Cerebellum (tissue), 4 donors: ENCODE measurements at places on chromosomes 3 and 15.

DNA sequence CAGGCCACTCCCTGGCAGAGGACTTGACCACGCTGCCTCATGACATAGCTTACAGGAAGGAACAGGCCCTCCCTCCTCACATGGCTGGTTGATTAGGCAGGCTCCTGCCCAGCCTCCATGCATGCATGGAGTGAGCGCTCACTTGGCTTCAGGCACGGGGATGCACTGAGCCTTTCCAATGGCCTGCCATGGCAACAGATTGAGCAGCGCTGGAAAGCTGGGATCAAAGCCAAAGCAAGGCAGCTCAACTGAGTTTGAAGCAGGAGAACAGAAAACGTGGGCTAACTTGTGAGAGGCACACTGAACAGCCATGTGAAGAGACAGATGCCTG, 5.9 kb upstream of the GRAMD2A start:
- DNase-seq = peak; percentile 97

DNA sequence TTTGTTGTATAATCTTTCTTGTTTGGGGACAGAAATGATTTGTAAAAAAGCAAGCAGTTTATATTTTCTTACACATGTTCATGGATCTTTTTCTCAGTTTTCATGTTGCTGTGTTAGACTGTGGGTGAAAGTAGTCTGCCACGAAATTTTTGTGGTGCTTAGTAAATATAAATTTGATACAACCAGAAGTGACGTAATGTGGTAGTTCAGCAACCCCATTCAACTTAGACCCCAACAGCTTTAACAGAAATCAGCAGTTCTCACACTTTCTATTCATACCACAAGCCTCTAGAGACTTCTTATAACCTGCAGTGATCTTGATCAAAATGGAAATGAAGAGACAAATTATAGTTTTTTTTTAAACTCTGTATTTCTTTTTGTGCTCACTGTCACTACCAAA, 120.2 kb upstream of the IGSF10 start:
- DNase-seq = no peak

- DNase-seq = no peak
Measured at GRCh38 chr3:183541738-183542137, 13.8 kb downstream of the KLHL6 start.

DNA sequence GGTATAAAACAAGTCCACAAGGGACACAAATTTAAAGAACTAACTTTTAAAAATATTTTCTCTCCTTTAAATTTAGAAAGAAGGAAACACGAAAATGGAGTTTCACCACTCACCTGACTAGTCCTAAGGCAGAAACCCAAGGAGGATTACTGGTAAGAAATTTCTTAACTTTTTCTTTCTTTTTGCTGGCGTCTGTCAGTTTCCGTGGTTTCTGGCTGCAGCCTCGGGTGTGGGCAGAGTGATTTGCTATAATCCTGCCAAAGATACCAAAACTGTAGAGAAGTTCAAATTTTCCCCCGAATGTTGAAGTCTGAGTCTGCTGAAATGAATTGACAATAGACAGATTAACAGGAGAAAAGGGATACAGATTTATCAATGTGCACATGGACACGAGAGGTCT, 843.6 kb upstream of the ALCAM start:
- no peak for DNase-seq

- no peak for DNase-seq
Measured at GRCh38 chr3:10949197-10949596, 43.4 kb upstream of the SLC6A1 start.

DNA sequence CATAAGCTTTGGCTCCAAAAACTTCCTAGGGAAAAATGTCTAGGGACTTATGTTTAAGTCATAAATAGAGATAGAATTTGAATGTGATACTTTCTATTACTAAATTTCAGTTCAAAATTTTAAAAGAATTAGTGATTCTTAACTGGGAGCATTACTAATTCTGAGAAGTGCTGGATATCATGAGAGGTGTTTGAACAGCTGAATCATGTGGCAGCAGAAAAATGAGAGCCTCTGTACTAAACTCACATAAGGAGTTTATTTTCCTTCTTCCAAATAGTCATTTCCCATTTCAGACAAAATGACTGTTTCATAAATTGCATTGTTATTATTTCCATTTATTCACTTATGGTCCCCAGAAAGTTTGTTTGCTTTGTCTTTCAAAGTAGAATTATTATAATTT, 62.7 kb downstream of the SLMAP start:
- no peak for DNase-seq

- DNase-seq = no peak
Measured at GRCh38 chr15:59686389-59686788, 2.7 kb downstream of the BNIP2 start.

DNA sequence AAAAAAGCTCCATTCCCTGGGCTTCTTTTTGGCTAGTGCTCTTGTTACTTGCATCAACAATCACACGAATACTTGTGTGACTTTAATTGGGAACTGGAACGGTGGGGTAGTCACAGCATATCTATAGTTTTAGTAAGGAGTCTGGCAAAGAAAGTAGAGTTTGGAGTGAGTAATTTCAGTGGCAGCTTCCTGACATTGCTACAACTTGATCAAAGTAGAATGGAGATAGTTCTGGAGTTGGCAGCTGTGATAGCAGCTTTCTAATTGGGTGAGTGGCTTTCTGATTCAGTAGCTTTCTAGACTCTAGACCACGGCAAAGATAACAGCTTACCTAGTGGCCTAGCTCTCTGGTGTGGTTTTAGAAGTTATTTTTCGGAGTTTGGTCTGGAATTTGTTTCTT, 475.0 kb downstream of the TUSC7 start:
- DNase-seq = no peak

DNA sequence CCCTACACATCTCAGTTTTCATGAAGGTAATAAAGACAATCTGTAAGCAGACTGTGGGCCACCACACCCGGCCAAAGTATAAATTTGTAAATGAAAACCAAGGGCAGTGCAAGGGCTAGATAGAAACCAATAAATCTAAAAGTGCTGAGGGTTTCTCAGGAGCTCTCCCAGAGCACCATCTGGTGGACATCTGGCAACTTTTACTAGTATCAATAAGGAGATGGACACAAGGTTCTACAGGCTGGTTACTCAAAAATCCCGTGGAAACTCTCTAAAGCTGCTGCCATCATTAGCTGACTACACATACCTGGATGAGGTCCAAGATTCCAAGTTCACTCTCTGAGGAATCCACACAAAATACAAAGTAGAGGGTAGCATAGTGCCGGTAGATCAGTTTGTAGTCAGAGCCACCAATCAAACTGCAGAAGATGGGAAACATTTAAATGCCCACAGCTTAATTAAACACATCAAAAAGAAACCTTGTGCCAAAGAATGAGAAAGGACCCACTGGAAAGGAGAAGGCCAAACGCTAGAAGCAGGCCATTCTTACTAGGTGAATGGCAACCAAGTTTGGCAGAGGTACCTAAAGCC, 5.5 kb downstream of the AP3S2 start:
- DNase-seq = no peak

DNA sequence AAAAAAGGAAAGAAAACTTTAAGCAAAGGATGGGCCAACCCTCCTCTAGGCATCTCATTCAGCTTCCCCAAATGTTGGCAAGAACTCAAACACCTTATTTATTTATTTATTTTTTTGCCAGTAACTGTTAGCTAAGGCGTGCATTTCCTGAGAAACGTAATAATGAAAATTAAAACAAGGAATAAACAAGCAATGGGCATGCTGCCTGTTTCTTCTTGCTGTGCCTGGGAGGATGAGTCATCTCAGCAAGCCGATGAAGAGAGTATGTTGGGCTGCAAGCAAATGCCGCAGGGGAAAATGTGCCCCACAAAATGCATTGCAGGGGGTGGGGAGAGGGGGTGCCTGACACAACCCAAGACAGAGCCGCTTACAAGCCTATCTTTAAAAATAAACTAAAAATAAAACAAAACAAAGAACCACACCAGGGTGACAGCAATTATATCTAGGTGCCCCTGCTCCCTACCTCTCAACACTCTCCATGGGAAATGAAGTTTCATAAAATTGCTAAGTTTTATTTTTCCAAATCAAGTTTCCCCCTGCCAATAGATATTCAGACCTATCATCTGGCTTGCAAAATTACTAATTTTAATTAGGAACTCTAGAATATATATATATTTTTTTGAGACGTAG, 40.3 kb downstream of the EIF4E3 start:
- peak; percentile 13 for DNase-seq

DNA sequence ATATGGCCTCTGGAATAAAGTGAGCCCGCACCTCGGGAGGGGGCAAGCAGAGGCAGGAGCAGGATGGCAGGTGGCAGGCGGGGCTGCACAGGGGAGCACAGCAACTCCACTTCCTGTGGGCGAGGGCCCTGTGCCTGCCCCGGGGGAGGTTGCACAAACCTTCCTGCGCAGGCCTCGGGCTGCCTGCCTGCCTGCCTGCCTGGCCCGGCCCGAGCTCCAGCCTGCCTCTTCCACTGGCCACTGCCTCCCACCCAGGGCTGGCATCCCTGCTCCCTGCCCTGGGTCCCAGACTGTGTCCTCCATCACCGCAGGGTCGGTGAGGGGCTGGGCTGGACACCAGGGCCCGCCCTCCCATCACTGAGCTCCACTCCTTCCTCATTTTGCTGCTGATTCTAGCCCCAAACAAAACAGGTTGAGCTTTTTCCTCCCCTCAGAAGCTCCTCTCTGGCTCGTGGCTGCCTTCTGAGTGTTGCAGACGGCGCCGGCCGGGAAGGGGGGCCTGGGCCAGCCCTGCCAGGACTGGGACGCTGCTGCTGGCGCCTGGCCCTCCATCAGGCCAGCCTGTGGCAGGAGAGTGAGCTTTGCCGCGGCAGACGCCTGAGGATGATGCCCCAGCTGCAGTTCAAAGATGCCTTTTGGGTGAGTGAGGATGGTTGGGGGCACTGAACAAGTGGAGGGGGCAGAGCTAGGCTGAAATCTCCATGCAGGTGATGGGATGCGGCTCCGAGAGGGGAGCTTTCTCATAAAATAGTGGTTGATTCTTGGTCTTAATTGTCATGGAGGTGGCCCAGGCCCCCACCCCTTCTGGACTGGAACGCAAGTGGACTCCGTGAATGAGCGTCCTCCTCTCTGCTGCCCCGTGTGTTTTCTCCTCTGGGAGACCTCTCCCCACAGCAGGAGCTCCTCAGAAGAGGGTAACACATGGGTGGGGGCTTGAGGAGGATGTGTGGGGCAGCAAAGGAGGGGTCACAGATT, at the start of gene PSTPIP1:
TSS of gene PSTPIP1 (plus strand) at position 156 of the 975 bp plus-strand sequence. CDS start at position 604, 448 bp downstream.
- DNase-seq = peak; percentile 68

DNA sequence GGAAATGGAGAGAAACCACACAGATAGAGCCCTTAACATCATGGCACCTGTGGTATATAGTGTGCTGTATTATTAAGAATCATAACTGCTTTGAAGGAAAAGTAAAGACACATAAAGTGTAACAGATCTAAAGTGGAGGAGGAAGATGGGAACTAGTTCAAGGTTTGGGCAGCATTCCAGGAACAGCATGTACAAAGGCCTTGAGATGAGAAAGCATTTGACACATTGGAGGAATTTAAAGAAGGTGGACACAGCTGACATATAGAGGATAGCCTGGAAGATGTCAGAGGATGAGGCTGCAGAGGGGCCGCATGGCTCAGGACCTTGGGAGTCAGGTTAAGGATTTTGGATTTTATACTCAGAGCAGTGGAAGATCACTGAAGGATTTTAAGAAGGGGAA, 39.0 kb downstream of the LRTM1 start:
- no peak for DNase-seq

- no peak for DNase-seq
Measured at GRCh38 chr3:8903191-8903590, 60.1 kb downstream of the RAD18 start.

GRCh38 chr15:100170291-100171210, 171.2 kb downstream of the ADAMTS17 start:
- no peak for DNase-seq

- DNase-seq = no peak
Measured at GRCh38 chr3:189954733-189955665, 165.7 kb downstream of the P3H2 start.

- DNase-seq = no peak
Measured at GRCh38 chr15:92803852-92804609, 96.1 kb upstream of the CHD2 start.
